ENCODE measurements at places on chromosomes 2 and 18.
A peak's percentile ranks its signal among the peaks of the same experiment; 100 is the strongest.

- no peak for DNase-seq
These were observed 118.2 kb upstream of the REV1 start for GRCh38 chr2:99607861-99608491.

- DNase-seq = no peak
These were observed 114.7 kb downstream of the CPS1 start for GRCh38 chr2:210671065-210671464.

- DNase-seq = peak; percentile 71
These were observed 42.6 kb downstream of the CMPK2 start for GRCh38 chr2:6823111-6823510.

DNA sequence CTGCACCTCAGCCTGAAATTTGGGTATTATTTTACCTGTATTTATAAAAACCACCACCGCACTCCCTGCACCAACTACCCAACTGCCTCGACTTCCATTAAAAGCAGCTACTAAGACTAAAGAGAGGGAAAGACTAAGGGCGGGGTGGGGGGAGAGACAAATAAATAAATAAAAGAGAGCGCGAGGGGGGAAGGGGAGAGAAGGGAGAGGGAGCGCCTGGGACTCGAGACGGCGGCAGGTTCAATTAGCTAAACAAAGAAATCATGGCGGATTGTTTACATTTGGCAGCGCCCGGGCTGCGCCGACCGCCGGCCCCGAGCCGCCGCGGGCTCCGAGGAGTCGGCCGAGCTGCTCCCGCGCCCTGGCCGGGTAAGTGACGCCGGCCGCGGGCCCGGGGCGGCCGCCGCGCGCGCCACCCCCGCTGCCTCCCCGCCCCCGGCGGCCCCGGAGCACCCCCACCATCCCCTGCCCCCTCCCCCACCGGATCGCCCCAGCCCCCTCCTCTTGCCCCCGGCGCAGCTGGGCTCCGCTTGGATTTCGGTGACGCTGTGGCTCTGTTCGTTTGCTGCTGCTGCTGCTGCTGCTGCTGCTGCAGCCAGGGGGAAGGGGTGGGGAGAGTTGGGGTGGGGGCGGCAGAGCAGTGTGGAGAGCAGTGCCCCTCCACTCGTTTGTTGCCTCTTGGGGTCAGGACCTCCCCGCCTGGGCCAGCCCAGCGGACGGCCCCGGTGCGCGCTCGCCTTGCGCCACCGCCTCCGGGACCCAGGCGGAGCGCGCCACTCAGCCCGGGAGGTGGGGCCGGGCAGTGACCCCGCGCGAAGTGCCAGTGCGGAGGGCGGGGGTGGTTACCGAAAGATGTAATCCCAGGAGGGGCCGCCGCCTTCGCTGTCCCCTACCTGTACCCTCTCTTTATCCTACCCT is 187.2 kb upstream of the FANCL start:
- DNase-seq = peak; percentile 26

DNA sequence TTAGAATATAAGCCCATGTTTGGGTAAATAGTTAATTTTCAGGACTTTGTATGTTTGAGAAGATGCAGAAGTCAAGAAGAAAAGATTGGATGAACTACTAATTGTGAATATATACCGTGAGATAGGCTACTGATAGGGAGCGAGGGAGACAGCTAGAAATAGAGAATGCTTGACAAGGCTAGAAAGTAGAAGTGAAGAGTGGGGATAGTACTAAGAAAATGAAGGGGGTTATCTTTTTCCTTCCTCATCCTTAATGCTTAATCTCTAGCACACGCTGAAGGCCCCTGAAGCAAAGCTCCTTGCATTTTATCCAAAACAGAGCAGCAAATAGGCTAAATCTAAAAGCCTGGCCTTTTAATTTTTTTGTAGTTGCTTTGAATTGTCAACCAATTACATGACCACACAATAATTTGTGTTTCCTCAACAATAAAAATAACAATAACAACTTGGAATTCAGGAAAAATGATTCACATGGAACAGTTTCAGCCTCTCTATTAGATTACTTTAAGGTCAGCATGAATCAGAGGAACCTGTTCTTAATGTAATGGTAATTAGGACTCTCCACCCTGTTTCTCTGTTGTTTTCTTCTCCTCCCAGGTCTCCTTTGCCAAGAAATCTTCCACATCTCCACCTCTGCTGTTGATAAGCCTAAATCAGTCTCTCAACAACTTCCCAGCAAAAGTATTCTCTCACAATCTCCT is 1071.3 kb upstream of the ZEB2 start:
- DNase-seq = no peak

GRCh38 chr2:238136820-238137537 is 1.5 kb upstream of the KLHL30 start:
- peak; percentile 67 for DNase-seq

All from EL (cell line).